ENCODE measurements at places on chromosomes 2 and 18.
A peak's percentile ranks its signal among the peaks of the same experiment; 100 is the strongest.

DNA sequence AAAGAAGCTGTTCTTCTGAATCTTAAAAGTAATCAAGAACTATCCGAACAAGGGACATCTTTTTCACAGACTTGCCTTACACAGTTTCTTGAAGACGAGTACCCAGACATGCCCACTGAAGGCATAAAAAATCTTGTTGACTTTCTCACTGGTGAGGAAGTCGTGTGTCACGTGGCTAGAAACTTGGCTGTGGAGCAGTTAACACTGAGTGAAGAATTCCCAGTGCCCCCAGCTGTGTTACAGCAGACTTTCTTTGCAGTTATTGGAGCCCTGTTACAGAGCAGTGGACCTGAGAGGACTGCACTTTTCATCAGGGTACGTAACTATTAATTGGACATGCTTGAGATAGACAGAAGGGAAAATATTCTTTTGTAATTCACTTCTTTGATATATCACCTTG is 2.4 kb downstream of the MRPL44 start:
- no peak for DNase-seq

DNA sequence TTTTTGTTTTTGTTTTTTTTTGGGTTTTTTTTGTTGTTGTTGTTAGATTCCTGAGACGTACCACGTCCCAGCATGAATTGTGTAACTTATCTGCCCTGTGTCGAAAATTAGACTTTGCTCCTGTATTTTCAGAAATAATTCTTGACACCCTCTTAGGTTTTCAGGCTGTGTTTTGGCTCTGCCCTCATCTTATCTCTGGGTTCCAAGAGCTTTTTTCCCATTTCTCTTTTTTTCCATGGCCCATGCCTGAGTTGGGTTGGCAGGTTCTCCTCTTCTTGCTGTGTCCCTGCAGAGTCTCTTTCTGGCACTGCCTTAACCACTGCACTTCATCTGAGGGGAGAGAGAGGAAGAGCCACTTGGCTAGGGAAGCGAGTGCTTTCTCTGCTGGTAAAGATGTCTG is 42.4 kb downstream of the CTIF start:
- no peak for DNase-seq

- no peak for DNase-seq
Measured at GRCh38 chr18:8828300-8828699, 122.9 kb downstream of the MTCL1 start.

DNA sequence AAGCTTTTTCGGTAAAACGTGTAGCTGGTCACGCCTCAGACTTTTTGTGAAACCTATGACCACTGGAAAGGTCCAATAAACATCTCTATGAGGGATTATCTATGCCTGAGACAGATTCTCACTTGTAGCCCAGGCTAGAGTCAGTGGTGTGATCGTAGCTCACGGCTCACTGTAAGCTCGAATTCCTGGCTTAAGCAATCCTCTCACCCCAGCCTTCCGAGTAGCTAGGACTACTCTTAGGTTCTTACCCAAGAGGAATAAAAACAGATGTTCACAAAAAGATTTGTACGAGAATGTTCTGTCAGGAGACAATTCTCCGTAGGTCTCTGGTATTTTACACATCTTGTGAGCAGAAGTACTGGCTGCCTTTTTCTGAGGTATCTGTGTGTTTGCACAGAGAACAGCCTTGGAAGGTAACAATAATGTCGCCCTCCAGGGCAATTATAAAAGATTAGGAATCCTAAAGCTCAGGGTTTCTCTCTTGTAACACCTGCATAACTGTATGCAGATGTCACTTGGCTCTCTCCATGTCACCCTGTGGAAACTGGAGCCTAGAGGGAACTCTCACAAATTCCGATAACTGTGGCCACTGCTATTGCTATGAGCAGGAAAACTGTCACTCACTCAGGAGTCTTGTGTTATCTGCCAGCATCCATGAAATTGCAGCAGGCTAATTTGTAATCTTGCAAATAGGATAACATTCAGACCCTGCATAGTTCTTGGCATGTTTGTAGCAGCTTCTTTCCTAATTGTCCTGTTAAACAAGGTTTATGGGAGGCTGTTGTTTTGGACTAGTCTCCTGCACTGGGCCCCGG is 25.5 kb upstream of the RALBP1 start:
- DNase-seq, result no peak

DNA sequence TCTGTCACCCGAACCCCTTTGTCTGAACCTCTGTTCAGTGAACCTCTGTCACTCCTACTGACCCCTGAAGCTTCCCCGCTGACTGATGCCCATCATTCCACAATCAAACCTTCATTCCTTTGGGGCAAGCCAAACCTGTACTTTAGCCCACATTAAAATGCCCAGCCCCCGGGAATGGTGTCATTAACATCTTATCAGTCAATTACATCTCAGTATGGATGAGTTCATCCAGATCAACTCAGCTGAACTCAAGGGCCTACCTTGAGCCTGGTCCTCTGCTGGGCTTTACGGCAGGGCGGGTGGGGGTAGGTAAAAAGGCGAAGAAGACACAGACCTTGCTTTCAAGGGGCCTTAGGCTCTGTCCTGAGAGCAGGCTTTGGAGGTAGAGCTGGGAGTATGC is 154.4 kb upstream of the SMAD2 start:
- DNase-seq, result no peak

- no peak for DNase-seq
Measured at GRCh38 chr2:57867730-57868129, 178.9 kb upstream of the VRK2 start.

- no peak for DNase-seq
Measured at GRCh38 chr2:59232394-59233165, 991.5 kb upstream of the FANCL start.

DNA sequence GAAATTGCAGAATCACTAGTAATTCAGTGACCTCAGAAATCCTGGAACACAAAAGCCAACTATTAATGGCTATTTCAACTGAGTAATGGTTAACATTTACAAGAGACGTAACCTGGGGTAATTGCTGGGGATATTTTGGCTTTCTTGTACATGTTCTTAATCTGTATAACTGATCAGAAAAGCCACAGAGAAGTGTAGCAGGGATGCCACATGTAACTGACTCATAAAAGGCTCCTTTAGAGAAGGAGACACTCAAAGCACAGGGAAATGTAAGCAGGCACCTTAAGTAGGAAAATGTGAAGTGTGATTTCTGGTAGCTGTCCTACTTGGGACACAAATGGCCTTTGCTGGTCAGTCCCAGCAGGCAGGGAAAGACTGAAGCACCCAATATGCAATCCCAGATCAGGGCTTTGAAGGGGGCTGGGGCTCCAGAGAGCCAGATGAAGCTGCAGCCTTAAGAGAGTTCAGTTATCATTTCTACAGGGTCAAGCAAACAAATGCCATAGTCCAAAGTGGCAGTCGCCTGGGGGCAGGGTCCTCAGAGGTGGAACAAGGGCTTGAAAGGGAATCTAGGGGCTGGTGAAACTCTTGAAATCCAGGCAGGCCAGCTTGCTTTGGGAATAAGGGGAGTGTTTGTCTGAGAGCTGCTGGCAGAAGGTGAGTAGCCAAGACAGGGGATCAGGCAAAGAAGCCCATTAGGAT is 7.2 kb upstream of the SPOPL start:
- DNase-seq, result no peak

DNA sequence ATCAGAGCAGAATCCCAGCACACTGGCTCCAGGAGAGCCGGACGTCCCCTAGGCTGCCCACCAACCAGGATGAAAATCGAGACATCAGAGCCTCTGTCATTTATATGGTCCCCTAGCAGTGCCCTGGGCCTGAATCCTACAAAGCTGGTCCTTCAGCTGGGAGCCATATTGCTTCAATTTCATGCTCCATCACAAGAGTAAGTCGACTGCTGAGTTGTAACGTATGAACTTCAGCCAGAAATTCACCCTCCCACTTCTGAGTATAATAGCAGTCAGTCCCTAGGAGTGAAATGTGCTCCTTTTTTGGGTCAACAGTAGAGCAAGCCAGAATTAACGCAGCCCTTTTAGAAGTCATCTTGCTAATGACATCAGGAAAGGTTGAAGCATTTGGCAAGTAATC is 126.4 kb downstream of the CCBE1 start:
- DNase-seq, result no peak

DNA sequence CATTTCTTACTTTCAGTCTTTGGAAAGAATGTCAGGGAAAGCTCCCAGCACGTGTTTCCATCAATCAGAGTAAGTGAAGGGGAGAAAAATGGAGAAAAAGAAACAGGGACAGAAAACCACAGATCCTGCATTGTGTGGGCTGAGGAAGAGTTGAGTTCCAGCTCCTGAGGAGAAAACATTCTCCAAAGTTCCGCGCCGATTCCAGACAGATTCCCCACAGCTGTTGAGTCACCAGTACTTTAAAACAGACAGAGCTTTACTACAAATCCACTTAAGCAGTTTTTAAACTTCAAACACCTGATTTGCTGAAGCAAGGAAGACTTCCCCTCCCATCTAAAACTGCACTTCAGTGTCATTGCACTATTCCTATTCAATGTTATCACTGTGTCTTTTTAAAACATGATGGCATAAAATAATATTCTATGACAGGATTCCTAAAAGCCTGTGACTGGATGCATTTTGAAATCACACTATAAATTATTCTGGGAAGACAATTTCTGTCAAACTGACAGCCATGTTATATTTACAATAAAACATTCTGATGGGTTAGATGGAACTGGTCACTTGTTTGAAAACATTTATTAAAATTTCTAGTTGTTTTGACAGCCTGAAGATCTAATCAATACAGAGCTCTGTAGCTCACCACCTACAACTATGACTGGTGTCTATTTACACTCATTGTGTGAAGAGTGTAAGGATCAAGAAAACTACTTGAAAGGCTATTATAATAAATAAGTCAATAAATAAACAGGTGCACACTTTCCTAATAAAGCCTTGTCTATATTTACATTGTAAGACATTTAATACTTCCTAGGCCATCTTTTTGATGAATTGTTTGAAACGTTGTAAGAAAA is 40.9 kb downstream of the TCF4 start:
- no peak for DNase-seq

- DNase-seq, result no peak
Measured at GRCh38 chr2:160315337-160315736, 115.3 kb upstream of the ITGB6 start.

GRCh38 chr2:140392824-140393223 is 1612.6 kb upstream of the NXPH2 start:
- no peak for DNase-seq

DNA sequence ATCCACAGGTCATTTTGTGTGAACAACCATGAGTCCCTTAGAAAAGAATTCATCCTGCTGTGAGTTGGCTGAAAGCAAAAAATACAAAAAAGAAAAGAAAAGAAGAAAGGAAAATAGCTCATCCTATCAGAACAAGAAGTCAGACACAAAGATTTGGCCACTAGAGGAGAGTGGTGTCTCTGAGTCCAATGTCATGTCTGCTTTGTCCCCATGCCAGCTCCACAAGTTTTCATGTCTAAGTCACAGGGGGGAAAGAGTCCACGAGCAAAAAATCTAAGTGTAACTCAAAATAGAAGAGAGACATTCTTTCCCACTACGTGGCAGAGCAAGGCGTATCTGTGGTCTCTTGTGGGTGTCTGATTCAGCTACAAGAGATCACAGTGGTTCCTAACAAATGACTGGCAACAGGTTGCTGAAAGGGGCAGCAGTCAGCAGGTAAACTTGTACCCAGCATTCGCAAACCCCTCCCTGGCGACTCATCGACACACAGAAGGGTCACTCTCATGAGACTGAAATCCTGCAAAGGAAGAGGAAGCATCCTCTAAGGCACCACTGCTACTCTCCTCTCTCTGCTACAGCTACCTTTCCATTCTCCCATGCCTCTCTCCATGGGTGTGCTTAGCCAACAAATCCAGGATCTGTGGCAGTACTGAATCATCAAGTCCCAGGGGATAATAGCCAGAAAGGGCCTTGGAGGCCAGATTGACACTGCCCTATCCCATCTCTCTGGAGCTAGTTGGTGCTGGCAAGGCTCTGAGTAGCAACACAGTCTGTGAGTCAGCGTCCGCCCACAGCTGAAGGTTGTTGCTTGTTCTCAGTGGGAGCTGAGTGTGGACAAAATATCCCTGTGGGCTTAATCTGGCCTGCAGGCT is 123.0 kb upstream of the SLC39A10 start:
- DNase-seq, result peak; percentile 66

DNA sequence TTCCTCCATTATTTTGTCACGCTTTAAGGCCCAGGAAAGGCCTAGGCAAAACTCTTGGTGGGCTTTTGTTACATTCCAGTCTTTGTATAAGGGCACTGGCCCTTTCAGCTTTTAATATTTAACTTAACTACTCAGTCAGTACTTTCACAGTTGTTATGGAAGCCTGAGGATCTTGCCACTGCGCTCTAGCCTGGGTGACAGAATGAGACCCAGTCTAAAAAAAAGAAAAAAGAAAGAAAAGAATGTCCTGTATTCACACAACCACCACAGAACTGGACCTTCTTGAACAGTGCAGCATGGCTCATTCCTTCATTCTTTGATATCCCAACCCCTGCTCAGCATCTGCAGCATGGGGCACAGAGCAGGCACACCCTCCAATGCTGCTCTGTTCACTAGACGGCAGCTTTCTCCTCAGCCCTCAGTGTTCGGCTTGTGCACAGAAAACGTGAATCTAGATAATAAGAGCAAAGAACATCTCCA is 93.4 kb upstream of the MSH2 start:
- no peak for DNase-seq

- no peak for DNase-seq
Measured at GRCh38 chr18:34659579-34660517, 50.2 kb upstream of the DTNA start.

GRCh38 chr2:15561574-15562344 is 625 bp upstream of the NBAS start:
- no peak for DNase-seq

DNA sequence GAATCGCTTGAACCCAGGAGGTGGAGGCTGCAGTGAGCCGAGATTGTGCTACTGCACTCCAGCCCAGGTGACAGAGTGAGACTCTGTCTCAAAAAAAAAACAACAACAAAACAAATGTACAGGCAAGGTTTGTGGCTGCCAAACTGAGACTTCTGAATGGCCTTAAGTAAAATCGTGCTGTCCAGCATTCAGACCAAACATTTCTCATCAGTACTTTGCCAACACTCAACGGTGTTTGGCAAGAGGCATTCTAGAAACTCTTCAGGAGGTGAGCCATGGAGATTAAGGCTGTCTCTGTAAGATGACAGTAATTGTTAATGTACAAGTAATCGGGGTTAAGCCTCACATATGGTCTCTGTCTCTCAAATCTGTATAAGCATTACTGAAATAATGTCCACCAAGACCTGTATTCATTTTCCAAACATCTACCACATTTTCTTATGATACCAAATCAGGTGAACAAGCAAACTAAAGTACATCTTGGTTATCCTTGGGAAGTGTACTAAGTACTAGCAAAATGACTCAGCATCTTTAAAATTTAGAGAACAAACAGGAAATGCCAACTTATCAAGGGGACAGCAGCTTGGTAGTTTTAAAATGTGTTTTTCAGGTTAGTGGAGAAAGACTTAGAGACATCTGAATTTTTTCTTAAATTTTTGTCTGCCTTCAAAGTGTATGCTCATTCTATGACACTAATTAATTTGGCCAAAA is 29.3 kb downstream of the SERPINE2 start:
- DNase-seq, result no peak

DNA sequence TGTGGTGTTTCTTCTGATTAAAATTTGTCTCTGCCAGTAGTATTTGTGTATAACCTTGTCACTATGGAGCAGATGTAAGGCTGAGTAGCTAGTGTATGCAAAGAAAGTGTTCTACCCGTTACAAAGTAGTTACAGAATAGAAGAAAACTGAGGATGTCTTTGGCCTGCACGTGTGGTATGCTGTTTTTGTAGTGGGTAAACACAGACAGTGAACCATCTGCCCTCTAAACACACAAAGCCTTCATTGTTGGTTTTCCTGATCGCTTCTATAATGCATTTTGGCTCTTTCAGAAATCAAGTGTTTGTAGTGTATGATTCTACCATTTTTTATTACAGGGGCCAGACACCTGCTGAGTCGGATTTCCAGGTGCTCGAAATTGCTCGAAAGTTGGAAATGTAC is 61.5 kb downstream of the FARP2 start:
- DNase-seq, result no peak

GRCh38 chr2:109066501-109066900 is 62.5 kb upstream of the SH3RF3 start:
- DNase-seq, result no peak
